Stimulated activated naive CD4-positive, alpha-beta T cell (primary cell): ENCODE measurements at places on chromosomes 1 and 21.

- no peak for DNase-seq
Measured at GRCh38 chr1:21604208-21604957, 64.8 kb downstream of the RAP1GAP start.

GRCh38 chr1:204713541-204713940 lies 28.0 kb upstream of the LRRN2 start:
- no peak for DNase-seq

DNA sequence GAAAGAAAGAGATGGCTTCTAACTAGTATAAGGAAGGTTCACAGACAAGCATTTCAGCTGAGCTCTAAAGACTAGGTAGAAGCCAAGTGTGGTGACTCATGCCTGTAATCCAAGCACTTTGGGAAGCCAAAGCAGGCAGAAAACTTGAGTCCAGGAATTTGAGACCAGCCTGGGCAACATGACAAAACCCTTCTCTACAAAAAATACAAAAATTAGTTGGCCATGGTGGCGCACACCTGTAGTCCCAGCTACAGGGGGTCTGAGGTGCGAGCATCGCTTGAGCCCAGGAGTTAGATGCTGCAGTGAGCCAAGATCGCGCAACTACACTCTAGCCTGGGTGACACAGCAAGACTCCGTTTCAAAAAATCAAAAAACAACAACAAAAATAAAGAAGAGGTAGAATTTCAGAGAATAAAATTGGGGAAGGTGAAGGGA lies 27.8 kb downstream of the FBXO42 start:
- DNase-seq: no peak

- no peak for DNase-seq
Measured at GRCh38 chr1:89257041-89257440, 15.6 kb downstream of the GBP5 start.

- DNase-seq: peak; percentile 62
Measured at GRCh38 chr1:159854693-159855192, 7.7 kb downstream of the VSIG8 start.

DNA sequence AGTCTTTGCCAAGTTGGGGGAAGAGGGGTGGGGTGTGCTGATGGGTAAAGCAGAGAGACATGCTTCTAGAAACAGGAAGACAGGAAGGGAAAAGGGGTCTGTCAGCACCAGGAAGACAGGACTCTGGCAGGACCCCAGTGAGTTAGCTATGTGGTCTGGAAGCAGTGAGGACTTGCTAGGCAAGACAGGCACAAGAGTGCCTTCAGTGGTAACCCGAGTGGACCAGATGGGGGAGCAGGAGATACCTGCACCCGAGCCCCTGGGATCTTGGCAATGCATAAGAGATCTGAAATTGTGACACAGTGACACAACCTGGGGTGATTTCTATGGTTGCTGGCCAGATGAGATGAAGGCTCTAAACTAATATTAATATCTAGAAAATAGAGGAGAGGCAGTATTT lies 7.0 kb downstream of the TLR5 start:
- DNase-seq: peak; percentile 2

GRCh38 chr1:148317288-148317985 lies 165.4 kb upstream of the NBPF11 start:
- DNase-seq: no peak

GRCh38 chr1:234858722-234859121 lies 248.7 kb upstream of the IRF2BP2 start:
- no peak for DNase-seq

DNA sequence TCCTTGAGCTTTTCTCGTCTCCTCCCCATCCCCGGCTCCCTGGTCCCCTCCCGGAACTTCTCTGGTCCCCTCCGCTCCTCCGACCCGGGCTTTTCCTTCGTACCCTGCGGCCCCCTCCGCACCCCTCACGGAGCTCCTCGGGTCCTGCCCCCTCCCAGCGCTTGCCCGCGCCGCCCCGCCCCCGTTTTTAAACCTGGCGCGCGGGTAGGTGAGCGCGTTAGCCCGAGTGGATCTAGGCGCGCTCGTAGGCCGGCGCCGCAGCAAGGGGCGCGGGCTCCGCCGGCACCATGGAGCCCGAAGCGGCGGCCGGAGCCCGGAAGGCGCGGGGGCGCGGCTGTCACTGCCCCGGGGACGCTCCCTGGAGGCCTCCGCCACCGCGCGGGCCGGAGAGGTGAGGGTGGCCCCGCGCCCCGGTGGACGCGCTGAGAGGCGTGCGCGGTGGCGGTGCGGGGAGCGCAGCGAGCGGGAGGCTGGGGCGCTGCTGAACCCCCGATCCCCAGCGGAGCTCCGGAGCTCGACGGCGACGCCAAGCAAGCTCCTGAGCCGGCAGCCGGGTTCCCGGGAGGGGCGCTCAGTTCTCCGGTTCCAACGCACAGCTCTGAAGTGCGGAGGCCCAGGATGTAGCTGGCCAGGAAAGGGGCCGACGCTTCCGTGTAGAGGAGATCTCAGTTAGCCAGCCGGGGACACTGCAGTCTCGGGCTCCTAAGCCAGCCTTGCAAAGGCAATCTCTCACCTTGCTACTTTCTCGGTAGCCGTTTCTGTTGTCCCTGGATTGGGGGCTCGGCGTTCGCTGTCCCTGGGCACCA lies at the start of gene RIPPLY3:
RIPPLY3 (plus strand) TSS at position 217 of the 806 bp plus-strand sequence; CDS start at position 288, 71 bp downstream.
- DNase-seq: no peak

DNA sequence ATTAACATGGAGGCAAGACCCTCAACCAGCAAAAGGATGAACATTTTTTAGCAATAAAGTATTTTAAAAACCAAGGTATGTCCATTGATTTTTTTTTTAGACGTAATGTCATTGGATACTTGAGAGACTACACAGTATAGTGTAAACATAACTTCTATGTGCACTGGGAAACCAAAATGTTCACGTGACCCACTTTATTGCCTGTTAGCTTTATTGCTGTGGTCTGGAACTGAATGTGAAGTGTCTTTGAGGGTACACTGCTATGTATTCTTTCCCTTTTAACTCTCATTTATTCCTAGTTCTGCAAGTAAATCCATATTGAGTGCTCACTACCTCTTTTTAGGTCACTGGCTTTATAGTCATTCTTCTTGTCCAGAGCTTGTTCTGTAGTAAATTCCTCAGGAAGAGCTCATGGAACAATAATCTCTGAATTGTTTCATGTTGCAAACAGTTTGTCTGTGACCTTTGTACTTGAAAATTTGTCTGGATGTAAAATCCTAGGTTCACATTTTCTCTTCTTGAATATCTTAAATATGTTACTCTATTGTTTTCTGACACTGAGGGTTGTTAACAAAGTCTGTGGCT lies 20.6 kb downstream of the ABCD3 start:
- DNase-seq: no peak

DNA sequence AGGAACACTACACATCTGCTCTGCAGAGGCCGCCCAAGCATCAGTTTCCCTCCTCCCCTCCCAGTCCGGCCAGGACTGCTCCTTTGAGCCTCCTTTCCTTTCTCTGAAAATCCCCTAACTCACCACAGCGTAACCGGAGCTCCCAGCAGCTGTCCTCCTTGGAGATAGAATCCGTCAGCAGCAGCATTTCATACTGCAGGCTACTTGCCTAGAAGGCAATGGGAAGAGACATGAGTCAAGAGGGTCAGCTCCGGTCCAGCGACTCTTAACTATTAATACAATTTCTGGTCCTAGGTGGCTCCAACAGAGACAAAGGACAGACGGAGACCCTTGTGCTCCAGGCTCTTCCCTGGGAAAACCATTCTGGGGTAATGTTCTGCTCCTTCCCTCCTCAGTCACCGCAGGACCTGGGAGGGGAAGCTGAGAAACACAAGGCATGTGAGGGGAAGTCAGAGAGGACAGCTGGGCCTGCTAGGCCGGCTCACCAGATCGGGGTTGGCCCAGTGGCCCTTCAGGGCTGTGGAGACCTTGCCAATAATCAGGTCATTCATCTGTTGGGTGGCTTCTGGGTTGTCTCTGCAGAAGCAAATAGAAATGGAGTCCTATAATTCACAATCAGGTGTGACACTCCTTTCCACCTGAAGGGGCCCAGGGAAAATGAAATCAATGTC lies 99.7 kb downstream of the UBR4 start:
- no peak for DNase-seq

- DNase-seq: no peak
Measured at GRCh38 chr1:183121609-183122008, 64.5 kb upstream of the LAMC2 start.

DNA sequence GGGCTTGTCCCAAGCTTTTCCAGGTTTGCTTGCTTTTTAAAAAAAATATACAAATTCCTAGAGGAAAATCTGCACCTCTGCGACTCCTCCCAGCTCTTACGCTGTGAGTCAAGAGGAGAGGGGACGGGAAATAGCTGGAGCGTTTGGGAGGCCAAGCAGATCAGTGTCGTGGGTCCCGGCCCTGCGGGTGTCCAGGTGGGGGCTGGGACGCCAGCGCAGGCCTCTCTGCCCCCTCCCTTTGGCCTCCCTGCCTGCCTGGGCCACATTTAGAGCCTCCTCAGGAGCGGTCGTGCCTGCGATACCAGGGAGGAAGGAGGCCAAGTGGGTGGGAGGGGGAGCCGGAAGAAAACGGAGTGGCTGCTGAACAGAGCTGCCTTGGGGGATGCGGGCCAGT lies 9.0 kb downstream of the WNT4 start:
- DNase-seq: no peak

GRCh38 chr1:233904633-233905415 lies at the start of gene SLC35F3:
Gene SLC35F3 (plus strand): TSS chr1:233904676.
- DNase-seq: no peak

- no peak for DNase-seq
Measured at GRCh38 chr1:232435729-232436128, 194.2 kb downstream of the SIPA1L2 start.

- no peak for DNase-seq
Measured at GRCh38 chr1:209503196-209503595, 80.3 kb upstream of the CAMK1G start.

GRCh38 chr1:42847721-42848460 lies 1.5 kb downstream of the ZNF691 start:
- no peak for DNase-seq

GRCh38 chr1:69312055-69312732 lies 255.5 kb upstream of the LRRC7 start:
- no peak for DNase-seq

DNA sequence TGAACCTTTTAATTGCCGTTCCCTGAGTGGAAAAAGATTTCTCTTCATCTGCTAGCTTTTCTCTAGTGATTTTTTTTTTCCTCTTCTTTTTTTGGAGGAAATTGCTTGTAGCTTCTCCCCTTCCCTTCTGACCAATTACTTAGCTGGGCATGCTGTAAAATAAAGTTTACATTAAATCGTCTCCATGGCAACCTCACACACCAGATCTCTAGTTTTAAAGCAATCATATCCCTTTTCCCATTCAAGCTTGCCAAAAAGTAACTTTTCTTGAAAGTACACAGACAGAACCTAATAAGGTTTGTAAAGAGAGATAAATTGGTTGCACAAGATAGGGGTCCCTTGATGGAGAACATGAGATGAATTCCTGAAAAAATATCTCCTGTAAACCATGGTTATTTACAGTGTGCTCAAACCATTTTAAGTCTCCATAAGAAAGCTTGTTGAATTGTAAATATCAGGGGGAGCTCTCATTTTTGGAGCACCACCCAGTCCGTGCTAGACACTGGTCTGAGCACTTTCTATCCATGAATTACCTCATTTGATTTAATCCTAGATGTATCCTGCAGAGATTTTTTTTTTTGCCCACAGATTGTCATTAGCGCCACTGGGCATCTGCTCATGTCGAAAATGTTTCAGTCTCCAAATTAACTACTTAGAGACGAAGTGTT lies 32.6 kb upstream of the HTR1D start:
- DNase-seq: no peak
